ENCODE measurements at places on chromosomes 4 and X.

GRCh38 chr4:144295286-144295995 is 154.9 kb upstream of the GYPA start:
- no peak for DNase-seq

- DNase-seq, result no peak
These were observed 613 bp upstream of the TMEM47 start for GRCh38 chrX:34657726-34658070.

- no peak for DNase-seq
These were observed 97.1 kb upstream of the BMPR1B start for GRCh38 chr4:94660614-94661013.

- no peak for DNase-seq
These were observed 269.3 kb downstream of the GPM6A start for GRCh38 chr4:175542786-175543185.

- no peak for DNase-seq
These were observed 4.5 kb downstream of the TSR2 start for GRCh38 chrX:54444752-54445151.

Data from putamen (tissue), 1 donor.